HEK293T (cell line): ENCODE measurements at places on chromosomes 16 and 17.

- DNase-seq = no peak
Measured at GRCh38 chr16:71707199-71707598, 17.3 kb downstream of the PHLPP2 start.

- no peak for DNase-seq
Measured at GRCh38 chr16:49910541-49911071, 54.7 kb upstream of the ZNF423 start.

DNA sequence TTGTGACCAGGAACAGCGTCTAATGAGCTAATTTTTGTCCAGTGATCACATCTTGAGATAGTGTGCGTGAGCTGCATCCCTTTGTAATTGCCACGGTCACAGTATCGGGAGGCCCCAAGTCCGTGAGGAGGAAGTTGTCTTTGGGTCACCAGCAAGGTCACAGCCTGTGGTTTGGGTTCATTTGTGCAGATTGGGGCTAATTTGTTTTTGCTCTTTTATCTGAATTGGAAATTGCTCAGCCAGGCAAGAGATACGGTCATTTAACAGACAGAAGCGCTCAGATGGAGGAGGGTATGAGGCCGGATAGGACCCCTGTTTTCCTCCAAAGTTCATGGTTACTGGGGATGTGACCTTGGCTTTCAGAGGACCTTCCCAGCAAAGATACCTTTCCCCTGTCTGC is 174.1 kb downstream of the SNX29 start:
- DNase-seq = no peak

DNA sequence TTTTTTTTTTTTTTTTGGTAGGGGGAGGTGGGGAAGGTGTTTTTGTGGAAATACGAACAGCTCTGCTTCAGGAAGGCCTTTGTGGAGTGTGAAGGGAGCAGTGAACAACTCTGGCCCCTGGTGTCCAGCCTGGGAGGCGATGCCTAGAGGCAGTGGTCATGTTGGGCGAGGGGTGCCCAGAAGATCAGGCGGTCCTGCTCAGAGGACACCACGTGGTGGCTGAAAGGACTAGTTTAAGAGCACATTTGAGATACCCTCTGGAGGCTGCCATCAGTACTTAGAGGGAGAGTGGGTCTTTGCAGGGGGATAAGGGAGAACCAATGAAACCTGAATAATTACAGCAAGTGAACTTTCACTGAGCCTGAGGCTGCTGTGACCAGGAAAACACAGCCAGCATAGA is 40.1 kb upstream of the RHOT1 start:
- DNase-seq = no peak

- no peak for DNase-seq
Measured at GRCh38 chr17:36068524-36068923, 4.5 kb downstream of the CCL18 start.
